Smooth muscle cell of the umbilical artery (primary cell): ENCODE measurements at places on chromosomes 5 and 9. TPM values are rescaled to one million over a fixed set of nuclear protein-coding genes. Genes with fewer than 3 reads are reported as not detected.

SLC35D2 gene
- total RNA-seq = 14.8 and 19.4 TPM in 2 replicates

PCDHA7 gene
- 0.74 and 2.4 TPM in 2 replicates for total RNA-seq

HEMGN gene
- total RNA-seq = not detected in 2 replicates

ELOVL7 gene
- 0.09 TPM in 1 of 2 replicates, not detected in the other for total RNA-seq

NUDT2 gene
- 14.3 and 39.2 TPM in 2 replicates for total RNA-seq

ODF2 gene
- 39.2 and 56.0 TPM in 2 replicates for total RNA-seq

UNC13B gene
- 43.7 and 64.1 TPM in 2 replicates for total RNA-seq

CLIC3 gene
- total RNA-seq = 2.5 and 3.3 TPM in 2 replicates

PRRX2 gene
- 0.14 and 0.59 TPM in 2 replicates for total RNA-seq

SGCD gene
- total RNA-seq = 12.7 and 31.2 TPM in 2 replicates

TMEM252 gene
- total RNA-seq = not detected in 2 replicates

FBP2 gene
- not detected in 2 replicates for total RNA-seq

ANKHD1 gene
- 43.9 and 69.1 TPM in 2 replicates for total RNA-seq

WDR38 gene
- not detected in 2 replicates for total RNA-seq

ACTBL2 gene
- total RNA-seq = 0.89 and 1.4 TPM in 2 replicates

PCDHA11 gene
- total RNA-seq = 0.18 and 0.30 TPM in 2 replicates

NUDT12 gene
- total RNA-seq = 10.1 and 17.2 TPM in 2 replicates

FBXO4 gene
- 6.2 and 10.4 TPM in 2 replicates for total RNA-seq

SHC3 gene
- 63.2 and 79.2 TPM in 2 replicates for total RNA-seq

TSLP gene
- total RNA-seq = 0.42 and 0.89 TPM in 2 replicates

PCDHGA3 gene
- 1.6 and 2.1 TPM in 2 replicates for total RNA-seq

AGXT2 gene
- not detected in 2 replicates for total RNA-seq

ZCCHC10 gene
- total RNA-seq = 7.5 and 11.3 TPM in 2 replicates

TLN1 gene
- 548 and 1,223 TPM in 2 replicates for total RNA-seq

PCDHB7 gene
- total RNA-seq = 0.18 and 0.89 TPM in 2 replicates

GPRIN1 gene
- 1.8 and 7.3 TPM in 2 replicates for total RNA-seq

ADGRV1 gene
- total RNA-seq = 0.14 and 0.89 TPM in 2 replicates

FTMT gene
- total RNA-seq = not detected in 2 replicates

C9 gene
- total RNA-seq = 0.46 TPM in 1 of 2 replicates, not detected in the other

RGS7BP gene
- 0.18 and 0.30 TPM in 2 replicates for total RNA-seq

ADAMTS13 gene
- total RNA-seq = 1.8 and 2.8 TPM in 2 replicates

SH2D3C gene
- total RNA-seq = 0.18 and 0.30 TPM in 2 replicates

HNRNPK gene
- 393 and 553 TPM in 2 replicates for total RNA-seq

SLC4A9 gene
- total RNA-seq = not detected in 2 replicates

PRDM9 gene
- not detected in 2 replicates for total RNA-seq

LOX gene
- total RNA-seq = 782 and 874 TPM in 2 replicates

C5orf63 gene
- 1.2 and 1.5 TPM in 2 replicates for total RNA-seq

SLC36A2 gene
- not detected in 2 replicates for total RNA-seq

GPX3 gene
- total RNA-seq = 1.1 and 1.2 TPM in 2 replicates

CDK9 gene
- total RNA-seq = 43.1 and 49.5 TPM in 2 replicates

CCNO gene
- 0.14 TPM in 1 of 2 replicates, not detected in the other for total RNA-seq

COL5A1 gene
- total RNA-seq = 1,286 and 1,941 TPM in 2 replicates

DAP gene
- total RNA-seq = 67.4 and 113 TPM in 2 replicates

CCDC152 gene
- 0.30 and 1.6 TPM in 2 replicates for total RNA-seq

MRPL22 gene
- 11.3 and 15.9 TPM in 2 replicates for total RNA-seq

C9orf50 gene
- total RNA-seq = not detected in 2 replicates

FLT4 gene
- total RNA-seq = 0.30 and 0.46 TPM in 2 replicates

RELL2 gene
- 3.9 and 7.0 TPM in 2 replicates for total RNA-seq

ENC1 gene
- total RNA-seq = 217 and 309 TPM in 2 replicates

EGFL7 gene
- total RNA-seq = 22.7 and 33.6 TPM in 2 replicates

GRAMD2B gene
- 17.8 and 22.3 TPM in 2 replicates for total RNA-seq
